ENCODE measurements at places on chromosomes 7 and 10.

DNA sequence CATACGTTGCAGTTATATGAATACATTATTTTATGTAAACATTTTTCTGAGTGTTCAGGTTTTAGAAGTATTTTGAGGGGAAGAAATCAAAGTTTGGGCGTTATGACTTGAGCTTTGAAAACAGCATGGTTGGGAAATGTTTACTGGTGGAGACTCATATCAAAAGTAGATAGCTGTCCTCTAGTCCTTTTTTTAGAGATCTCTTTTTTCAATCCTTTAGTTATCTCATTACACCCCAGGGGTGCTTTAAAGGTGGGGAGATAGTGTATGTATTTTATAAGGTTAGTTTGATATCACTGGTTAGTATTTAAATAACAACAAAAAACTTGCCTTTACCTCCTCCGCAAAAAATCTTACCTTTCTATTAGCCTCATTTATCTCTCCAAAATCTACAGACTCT is 2.3 kb downstream of the DMTF1 start:
- DNase-seq, result no peak

GRCh38 chr7:117669818-117670217 is 190.0 kb downstream of the CFTR start:
- DNase-seq, result no peak

GRCh38 chr10:79187121-79187940 is 118.6 kb downstream of the ZMIZ1 start:
- DNase-seq, result no peak

GRCh38 chr10:61284222-61284890 is 168.8 kb downstream of the TMEM26 start:
- DNase-seq, result peak; percentile 58

DNA sequence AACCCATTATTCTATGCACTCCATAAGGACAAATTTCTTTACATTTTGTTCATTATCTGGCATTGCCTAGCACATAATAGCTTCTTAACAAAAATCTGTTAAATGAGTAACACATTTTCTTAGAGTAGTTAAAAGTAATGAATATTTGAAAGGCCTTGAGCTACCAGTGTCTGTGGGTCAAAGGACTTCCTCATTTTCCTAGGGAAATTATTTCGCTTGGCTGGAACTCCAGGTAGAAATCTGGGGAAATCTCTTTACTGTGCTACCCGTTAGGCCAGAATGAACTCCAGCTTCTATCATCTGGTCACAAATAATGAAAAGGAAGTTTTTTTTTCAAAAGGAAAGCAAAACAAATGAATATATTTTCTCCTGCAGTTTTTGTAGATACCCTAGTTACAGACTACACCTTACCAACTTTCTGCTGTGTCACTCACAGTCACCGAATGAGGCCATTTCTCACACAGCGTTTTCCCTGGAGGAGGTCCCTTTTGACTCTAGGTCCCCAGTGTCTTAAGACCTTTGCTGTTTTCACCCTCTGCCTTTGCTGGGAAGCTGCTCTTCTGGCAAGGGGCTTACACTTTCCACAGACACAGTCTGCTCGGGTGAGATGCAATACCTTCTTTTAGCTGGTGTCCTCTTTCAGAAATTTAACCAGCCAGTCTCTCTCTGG is 1.6 kb downstream of the SAMD9L start:
- DNase-seq, result peak; percentile 29

DNA sequence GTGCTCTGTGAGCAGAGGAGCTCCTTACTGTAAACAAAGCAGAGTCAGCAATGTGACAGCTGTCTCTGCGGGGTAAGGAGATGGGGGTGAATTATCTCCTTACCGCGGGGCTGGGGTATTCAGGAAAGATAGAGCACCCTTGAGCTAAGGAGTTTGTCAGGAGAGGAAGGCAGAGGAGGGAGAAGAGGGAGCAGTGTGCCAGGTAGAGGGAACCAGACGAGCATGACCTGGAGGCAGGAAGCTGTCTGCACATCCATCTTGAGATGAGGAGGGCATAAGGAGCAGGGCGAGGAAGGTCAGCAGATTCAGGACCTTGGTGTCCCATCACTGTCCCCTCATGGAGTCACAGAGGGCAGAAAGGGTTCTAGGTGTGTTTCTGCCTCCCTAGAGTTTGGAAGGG is 32.5 kb upstream of the GPR26 start:
- DNase-seq, result no peak

Data from CD4-positive, alpha-beta T cell treated with Interferon alpha-2 for 1 hour (primary cell).